ENCODE measurements at places on chromosomes 4 and X.

DNA sequence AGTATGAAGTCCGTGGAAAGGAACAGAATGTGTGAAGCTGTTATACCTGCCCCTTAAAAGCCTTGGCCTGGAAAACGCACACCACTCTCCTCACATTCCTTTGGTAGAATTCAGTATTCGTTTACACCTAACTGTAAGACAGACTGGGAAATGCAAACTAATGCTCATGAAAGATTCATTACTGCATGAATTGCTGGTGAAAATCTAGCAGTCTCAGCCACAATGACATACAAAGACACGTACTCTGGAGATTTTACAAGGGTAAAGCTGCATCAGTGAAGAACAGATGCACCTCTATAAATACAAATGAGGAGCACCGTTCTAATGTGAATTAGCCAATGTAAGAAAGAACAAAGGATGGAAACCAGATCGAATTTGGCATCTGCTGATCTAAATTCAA is 2051.3 kb downstream of the PCDH7 start:
- DNase-seq: no peak

DNA sequence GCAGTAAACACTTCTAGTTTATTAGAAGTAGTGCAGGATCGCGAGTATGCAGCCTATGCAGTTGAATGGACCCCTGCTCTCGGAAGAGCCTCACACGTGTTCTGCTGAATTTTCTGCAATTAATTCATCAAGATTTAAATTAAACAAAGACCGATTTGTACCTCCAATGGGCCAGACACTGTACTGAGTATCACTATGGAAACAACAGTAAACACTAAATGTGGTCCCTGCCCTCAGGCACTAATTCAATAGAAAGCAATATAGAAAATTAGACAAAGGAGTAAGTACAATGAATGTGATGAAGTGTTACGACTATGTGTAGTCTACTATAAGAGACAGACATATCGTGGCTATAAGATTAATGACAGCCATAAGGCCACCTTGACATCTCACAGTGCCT is 740.3 kb upstream of the FRG1 start:
- no peak for DNase-seq

- DNase-seq: no peak
Observed at GRCh38 chr4:139163806-139164206, 13.2 kb downstream of the ELF2 start.

DNA sequence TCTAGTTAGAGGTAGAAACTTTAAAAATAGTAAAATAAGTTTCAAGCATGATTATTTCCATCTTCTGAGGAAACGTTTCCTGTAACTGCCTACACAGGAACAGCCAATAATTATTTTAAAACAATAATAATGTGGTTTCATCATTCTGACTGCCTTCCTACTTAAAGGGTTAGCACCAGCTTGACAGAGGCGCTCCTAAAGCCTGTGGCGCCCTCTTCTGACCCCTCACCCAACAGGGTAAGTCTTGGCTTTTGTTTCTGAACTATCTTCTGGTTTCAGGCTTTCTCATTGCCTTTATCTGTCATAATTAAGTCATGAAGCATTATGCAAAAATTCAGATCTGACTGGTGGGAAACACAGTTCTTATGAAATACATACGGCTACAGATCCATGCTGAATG is 96.7 kb downstream of the ITM2A start:
- DNase-seq: peak; percentile 38

- DNase-seq: no peak
Observed at GRCh38 chr4:80532674-80533333, 197.3 kb downstream of the CFAP299 start.

GRCh38 chr4:15402146-15402545 is 25.7 kb upstream of the C1QTNF7 start:
- DNase-seq: no peak

- DNase-seq: no peak
Observed at GRCh38 chr4:70583952-70584834, 7.9 kb upstream of the AMBN start.

- no peak for DNase-seq
Observed at GRCh38 chrX:145716226-145716625, 101.4 kb upstream of the SLITRK2 start.

- DNase-seq: no peak
Observed at GRCh38 chr4:19807505-19807904, 444.2 kb upstream of the SLIT2 start.

GRCh38 chr4:70833675-70834074 is 6.0 kb downstream of the GRSF1 start:
- DNase-seq: no peak

GRCh38 chr4:78602334-78602733 is 50.8 kb downstream of the ANXA3 start:
- no peak for DNase-seq

DNA sequence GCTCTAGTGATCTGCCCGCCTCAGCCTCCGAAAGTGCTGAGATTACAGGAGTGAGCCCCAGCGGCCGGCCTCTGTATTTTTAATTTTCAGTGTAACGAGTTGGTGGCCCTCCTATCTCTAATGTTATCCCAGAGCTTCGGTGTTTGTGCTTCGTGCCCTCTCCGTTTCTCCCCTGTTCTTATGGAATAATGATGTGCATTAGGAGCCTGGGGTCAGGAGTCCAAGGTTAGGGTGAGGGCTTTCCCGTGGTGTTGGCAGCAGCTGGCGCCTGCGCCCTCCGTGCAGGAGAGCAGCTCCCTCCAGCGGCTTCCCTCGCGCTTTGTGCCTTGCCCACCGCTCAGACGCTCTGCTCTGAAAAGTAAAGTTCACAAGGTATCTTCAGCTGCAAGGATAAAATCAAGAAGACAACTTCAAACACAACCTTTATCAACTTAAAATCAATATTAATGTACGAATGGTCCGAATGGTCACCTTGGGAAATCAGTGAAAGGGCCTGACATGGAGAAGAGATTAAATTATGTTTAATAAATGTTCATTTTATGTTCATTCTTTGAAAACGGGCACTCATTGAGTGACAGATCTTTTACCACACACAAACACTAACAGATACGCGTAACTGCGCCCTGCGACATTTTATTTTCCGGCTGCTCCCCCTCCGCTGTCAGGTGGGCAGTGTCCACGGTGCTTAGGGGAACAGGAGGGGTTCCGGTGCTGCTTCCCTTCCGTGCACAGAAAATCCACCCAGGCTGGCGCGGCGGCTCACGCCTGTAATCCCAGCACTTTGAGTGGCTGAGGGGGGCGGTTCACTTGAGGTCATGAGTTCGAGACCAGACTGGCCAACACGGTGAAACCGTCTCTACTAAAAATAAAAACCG is 62.4 kb downstream of the TRAPPC11 start:
- DNase-seq: peak; percentile 45

DNA sequence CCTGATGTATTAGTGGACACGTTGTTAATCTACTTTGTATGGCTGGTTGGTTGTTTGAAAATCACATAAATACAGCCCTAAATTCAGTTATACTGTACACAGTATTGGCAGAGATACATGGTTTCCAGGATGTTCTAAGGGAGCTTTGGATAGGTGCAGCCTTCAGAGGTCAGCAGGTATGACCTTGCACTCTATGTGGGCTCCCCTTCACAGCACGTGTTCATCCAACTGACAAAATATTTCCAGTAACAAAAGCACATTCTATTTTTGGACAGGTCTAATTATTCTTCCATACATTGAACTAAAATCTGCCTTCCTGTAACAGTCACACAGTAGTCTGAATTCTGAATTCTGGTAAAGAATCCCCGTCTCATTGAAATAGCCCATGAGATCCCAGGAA is 92.8 kb upstream of the RAPGEF2 start:
- DNase-seq: no peak

- no peak for DNase-seq
Observed at GRCh38 chr4:187865914-187866313, 129.7 kb upstream of the ZFP42 start.

DNA sequence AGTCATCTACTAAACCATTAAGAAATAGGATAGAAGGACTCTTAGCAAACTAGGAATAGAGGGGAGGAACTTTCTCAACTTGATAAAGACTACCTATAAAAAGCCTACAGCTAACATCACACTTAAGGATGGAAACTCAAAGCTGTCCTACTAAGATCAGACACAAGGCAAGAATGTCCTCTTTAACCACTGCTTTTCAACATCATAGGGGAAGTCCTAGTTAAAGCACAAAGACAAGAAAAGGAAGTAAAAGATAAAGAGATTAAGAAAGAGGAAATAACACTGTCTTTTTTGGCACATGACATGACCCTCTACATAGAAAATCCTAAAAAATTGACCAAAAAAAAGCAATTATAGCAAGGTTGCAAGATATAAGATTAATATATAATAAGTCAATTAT is 136.6 kb downstream of the FBXW7 start:
- DNase-seq: no peak

- peak; percentile 74 for DNase-seq
Observed at GRCh38 chr4:147590249-147590920, 26.8 kb upstream of the TMEM184C start.

DNA sequence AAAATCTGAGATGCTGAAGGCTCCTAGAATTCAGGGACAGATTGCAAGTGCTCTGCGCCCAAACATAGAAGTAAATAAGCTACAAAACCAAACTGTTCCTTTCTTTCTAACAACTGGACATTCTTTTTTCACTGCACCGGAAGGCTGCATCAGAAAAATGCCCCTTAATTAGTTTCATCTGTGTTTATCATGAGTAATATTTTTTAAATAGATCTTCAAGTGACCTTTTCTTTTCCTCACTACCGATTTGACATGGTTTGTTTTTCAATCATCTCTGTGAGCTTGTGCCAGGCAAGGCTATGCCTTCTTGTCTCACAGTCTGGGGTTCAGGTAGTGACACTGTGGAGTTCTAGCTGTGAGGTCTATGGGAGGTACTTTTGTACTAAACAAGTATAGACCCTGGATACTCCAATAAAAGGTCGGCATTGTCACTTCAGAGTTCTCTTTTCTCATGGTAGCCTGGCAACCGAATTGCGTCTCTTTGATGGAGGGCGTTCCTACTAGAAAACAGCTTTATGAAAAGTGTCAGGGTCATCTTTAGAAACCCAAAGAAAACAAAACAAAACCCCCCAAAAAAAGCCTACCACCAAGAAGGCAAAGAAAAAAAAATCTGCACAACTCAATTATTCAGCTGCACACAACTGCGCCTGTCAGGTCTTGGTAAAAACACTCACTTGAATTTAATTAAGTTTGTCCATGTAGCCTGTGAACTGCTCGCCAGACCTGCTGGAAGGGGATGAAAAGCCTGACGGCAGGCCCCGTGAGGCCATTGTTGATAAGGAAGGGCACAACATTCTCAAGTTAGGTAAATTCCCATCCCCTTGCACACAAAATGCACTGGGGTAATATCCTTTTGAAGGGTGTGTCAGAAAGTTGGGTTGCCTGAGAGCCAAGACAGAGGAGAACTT is 22.8 kb upstream of the ADAMTS3 start:
- no peak for DNase-seq

- DNase-seq: no peak
Observed at GRCh38 chrX:14798805-14799397, 74.0 kb downstream of the FANCB start.

GRCh38 chr4:148255344-148255720 is 186.9 kb downstream of the NR3C2 start:
- no peak for DNase-seq

- no peak for DNase-seq
Observed at GRCh38 chr4:76559236-76560071, 124.4 kb downstream of the SHROOM3 start.

GRCh38 chr4:88107406-88108107 is 50.9 kb downstream of the ABCG2 start:
- DNase-seq: no peak

DNA sequence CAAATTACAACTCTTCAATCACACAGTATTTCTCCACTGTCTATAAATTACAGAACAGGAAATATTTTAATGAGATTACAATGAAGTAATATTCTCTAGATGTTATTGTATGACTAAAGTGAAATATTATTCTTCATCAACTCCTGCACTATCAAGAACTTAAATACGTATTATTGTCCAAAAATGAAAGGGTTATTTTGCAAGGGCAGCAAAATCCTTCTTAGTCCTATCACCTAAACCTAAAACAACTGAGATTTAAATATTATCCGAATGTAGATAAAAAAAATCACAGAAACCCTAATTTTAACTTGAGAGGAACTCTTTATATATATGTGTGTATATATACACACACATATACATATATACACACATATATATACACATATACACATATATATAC is 4.9 kb downstream of the UBA6 start:
- no peak for DNase-seq

- no peak for DNase-seq
Observed at GRCh38 chr4:39062094-39062769, at the start of gene KLHL5. Gene KLHL5, plus strand, starts transcription at chr4:39062232. Its CDS starts 421 bp downstream, at chr4:39062653.

DNA sequence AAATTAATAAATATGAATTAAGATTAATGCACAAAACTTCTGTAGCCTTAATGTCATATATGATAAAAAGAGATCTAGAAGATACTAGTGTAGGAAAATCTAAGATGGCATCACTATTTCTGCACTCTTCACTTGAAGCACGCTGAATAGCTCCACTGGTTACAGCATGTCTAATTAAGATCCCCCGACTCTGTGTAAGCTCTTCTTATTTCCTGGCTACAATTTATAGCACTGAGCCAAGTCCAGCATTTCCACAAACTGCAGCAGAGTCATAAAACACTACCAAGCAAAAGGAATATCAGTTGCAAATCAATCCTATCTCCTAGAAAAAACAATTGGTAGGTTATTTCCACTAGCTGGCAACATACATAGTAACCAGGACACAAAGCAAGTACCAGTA is 1.3 kb upstream of the CCNA2 start:
- no peak for DNase-seq

GRCh38 chrX:154057791-154058190 is 38.1 kb upstream of the IRAK1 start:
- no peak for DNase-seq

DNA sequence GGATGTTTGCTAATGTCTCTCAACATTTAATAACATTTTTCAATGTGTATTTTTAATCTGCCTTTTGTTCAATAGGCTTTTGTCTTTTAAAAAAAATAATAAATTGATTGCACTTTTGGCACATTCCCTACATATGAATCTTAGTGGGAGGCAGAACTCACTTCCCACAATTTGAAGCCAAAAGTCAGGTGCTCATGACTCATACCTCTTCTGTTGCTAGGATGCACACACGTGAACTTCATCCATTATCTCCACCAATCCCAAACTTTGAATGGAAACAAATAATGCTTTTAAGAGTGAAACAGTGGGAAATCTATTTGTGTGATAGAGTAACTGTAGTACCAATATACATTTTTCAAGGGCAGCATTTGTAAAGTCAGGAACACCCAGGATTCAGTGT is 260.5 kb downstream of the IQCM start:
- no peak for DNase-seq

GRCh38 chr4:182212211-182212761 is 30.9 kb upstream of the TENM3 start:
- peak; percentile 31 for DNase-seq

GRCh38 chrX:48883729-48884128 is 13.8 kb downstream of the TIMM17B start:
- no peak for DNase-seq

GRCh38 chrX:39158801-39159657 is 357.8 kb downstream of the MID1IP1 start:
- peak; percentile 40 for DNase-seq

DNA sequence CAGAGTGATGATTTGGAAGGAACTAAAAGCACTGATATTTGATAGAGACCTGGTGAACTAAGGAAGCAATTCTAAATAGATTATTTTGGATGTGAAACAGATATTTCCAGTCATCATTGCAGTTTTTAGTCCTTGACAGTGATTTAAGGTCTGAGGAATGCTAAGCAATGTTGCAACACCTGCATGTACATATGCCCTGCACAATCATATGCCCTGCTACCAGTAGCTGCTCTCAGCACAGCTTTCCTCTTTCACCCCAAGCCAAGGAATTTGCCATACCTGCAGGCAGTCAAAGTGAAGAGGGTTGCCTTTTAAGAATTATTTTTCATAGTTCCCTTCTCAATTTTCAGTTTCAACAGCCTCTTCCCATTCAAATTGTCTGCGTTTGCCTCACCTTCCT is 8.7 kb upstream of the FAM47A start:
- no peak for DNase-seq

All from glutamatergic neuron (in vitro differentiated cells).